ENCODE measurements at places on chromosomes 3 and 15.

DNA sequence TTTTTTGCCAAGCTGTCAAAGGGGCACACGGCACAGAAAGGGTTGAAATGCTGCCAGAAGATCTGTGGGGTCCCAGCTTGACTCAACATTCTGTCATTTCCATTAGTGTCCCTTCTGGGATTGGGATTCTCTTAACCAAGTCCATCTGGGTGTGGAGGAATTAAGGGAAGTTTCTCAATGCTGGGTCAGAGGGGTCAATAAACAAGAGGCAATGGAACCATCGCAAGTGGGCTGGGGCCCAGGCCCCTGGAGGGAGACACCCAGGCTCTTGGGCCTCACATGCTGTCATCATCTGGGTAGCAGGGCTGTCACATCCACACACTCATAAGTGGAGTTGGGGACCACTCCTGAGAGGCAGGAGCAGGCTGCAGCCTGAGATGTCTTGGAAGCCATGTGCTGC is 8.1 kb upstream of the APOD start:
- no peak for DNase-seq

DNA sequence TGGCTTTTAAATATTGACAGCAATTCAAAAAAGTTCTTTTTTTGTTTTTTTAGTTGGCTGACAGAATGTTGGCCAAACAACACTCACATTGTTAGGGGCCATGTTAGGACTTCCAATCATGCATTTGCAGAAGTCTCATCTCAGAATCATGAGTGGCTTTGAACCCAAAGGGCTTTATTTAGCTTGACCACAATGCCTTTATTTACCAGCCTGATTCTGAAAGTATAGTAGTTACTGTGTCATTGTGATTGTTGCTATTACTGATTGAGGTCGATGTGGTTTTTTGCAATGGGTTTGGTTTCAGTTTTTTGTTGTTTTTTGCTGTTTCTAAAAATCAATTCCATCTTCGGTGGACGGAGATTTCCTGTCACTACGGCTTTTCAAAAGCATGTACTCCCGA is 7.2 kb downstream of the GLDN start:
- peak; percentile 32 for DNase-seq

DNA sequence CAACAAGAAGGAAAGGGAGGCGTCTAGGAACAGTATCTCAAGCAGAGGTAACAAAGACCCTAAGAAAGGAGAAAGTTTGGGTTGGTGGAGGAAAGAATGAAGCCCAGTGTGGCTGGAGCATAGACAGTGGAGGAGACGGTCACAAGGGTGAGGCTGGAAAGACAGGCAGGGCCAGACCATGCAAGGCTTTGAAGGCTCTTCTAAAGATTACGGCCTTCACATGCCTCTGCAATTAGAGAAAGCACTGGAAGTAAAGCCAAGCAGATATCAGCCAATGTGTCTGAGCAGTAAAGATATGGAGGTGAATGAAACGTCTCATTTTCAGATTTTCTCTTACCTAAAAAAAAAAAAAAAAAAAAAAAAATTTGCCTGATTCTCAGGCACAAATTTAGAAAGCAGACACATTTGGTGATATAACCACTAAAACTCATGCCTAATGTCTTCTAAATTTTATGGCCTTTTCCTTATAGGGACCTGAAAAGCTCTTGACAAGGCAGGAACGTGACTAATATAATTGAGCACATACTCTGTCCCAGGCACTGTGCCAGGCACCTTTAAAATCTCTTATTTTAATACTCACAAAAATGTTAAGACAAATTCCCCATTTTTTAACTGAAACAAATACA is 184.1 kb downstream of the MECOM start:
- DNase-seq: no peak

- DNase-seq: peak; percentile 96
Measured at GRCh38 chr15:73991726-73992593, at the start of gene STOML1. Gene STOML1, minus strand, starts transcription at chr15:73992295. Its CDS starts 72 bp downstream, at chr15:73992223.

Data from activated CD4-positive, alpha-beta T cell treated with anti-CD3 and anti-CD28 coated beads, Interleukin-10, Interleukin-2, amounts not matched to agents 100 ng/mL and 50 ng/mL, durations not matched to agents 16 hours and 8 hours (primary cell).